ENCODE measurements at places on chromosomes 11 and 22.

DNA sequence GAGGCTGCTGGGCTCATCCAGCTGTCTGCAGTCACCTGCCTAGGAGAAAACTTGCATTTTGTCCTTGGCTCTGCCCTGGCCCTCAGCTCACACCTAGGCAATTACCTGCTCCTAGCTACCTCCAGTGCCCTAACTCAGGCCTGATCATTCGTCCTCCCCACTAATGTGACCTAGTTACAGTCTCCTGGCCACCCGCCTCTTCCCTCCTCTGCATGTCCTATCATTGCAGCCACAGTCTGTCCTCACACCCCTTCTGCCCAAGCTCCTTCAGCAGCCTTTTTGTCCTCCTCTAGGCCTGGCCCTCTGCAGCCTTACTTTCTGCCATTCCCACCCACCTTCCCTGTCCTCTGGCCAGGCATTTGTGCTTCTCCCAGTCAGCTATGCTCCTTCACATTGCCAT, 17.7 kb upstream of the CCDC134 start:
- no peak for DNase-seq

DNA sequence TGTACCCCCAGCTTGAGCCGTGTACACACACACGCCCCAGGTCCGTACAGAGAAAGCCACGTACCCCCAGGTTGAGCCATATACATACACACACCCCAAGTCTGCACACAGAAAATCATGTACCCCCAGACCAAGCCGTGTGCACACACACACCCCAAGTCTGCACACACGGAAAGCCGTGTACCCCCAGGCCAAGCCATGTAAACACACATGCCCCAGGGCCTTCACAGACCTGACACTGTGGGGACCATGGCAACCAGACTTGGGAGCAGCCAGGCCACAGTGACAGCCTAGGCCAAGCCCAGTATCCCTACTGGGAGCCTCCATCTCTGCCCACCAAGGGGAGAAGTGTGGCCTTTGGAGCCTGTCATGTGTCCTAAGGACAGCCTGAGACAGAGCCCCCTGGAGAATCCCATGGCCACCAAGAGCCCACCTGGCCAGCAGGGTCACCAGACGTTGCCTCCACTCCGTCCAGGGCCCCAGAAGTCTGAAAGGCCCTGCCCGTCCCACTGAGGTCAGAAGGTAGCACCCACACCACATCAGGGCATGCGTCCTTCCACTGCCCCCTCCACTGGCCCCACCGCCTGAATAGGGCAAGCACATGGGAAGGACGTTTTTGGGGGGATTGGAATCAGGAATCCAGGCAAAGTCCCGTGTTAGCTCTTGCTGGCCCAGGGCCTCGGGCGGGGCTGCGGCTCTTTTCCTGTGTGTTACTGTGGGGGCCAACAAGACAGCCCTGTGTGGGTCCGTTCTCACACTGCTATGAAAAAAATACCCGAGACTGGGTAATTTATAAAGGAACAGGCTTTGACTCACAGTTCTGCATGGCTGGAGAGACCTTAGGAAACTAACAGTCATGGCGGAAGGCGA, 636.7 kb downstream of the TBC1D22A start:
- DNase-seq = no peak

GRCh38 chr11:125451400-125452124, 44.5 kb downstream of the FEZ1 start:
- DNase-seq = no peak

- peak; percentile 16 for DNase-seq
Measured at GRCh38 chr22:45553351-45554039, 50.8 kb downstream of the FBLN1 start.

DNA sequence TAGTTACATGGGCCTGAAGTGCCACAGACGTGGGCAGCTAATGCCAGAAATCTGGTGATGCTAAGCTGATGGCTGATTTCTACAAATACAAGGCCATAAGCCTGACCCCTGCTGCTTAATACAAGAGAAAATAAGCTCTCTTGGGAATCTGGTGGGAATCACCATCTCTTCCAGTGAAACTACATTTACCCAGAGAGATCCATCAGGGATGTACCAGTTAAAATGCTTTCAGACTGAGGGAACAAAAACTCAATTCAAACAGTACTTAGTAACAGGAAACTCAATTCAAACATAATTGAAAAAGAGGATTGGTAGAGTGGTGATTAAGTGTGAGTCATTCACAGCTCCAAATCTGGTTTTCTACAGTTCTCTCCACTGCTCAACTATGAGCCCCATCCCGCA, 1.7 kb upstream of the CAVIN3 start:
- no peak for DNase-seq

GRCh38 chr22:36691488-36691887, 12.1 kb downstream of the CACNG2 start:
- no peak for DNase-seq

GRCh38 chr11:83819931-83820549, 533.9 kb upstream of the CCDC90B start:
- no peak for DNase-seq

DNA sequence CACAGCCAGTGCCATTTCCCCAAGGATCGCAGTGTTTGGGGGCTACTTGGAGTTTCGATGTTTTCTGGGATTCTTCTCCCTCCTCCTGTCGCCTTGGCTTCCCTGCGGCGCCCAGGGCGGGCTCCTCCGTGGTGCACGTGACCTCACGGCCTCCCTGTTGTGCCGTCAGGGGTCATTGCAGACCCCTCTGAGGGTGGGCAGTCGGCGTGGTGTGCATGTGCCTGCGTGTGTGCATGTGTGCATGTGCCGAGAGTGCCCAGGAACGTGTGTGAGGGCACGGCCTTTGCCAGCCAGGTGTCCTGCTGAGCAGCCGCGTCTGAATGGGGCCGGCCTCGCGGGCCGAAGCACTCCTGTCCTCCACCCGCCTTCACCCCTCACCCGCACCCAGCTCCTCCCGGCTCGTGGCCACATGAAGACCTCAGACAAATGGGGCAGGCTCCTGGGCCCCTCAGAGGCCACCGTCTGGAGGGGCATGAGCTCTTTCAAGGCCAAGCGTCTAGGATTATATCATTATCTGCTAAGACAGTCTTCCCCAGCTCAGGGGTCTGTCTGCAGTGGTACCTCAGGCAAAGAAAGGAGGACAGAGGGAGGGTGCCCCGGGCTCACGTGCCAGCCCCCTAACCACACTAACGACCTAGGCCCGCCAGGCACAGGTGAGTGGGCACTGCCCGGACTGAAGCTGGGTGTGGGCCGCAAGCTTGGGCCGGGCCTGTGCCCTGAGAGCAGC, 9.4 kb upstream of the MRPL23 start:
- DNase-seq = no peak

DNA sequence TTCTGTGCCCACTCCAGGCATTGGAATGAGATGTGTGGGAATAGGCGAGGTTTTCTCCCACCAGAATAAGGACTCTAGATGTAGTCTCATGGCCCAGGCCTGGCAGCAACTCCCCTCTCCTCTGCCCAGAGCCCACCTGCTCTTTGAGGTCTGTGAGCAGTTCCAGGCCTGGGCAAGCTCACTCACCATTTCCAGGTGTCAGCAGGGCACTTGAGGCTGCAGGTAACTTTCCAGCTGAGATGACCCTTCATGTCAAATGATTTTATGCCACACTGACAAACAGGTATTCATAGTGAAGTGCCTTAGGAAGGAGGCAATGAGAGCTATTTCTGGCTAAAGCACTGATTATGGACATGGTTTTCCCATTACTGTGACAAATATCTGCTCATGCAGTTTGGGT, 123.3 kb upstream of the CCDC90B start:
- DNase-seq = no peak

- DNase-seq = no peak
Measured at GRCh38 chr11:100578831-100579311, 108.2 kb upstream of the ARHGAP42 start.

DNA sequence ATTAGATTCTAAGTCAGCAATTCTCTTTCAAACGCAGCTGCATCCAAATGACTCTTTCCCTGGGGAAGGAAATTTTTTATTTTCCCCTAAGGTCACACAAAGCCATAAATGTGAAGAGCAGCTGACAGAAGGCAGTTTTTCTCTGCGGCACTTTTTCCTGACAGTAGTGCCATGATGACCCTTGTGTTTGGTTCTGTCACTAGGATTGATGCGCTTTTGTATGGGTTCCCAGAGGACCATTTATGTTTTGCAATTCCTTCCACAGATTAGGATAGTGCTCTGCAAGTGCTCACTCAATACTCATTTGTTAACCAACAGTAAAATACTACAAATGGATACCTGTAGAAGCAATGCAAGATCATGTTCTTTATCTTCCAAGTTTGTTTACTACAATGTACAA, 359.6 kb upstream of the CTSC start:
- DNase-seq = no peak

- DNase-seq = no peak
Measured at GRCh38 chr11:45399166-45399565, 113.0 kb upstream of the SYT13 start.

DNA sequence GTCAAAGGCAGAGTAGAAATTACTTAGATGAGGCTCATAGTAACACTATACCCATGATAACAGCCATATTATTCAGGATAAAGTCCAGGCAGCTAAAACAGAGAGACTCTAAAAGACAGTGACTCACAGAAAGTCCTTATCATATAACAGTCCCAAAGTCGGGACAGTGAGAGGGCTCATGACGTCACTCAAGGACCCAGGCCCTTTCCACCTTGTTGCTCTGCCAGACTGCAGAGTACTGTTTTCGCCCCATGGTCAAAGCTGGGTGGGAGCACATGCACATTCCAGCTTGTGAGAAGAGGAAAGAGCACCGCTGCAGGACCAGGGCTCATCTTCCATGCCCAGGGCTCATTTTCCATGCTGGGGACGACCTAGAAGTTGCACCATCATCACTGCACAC, 29.4 kb upstream of the NUP50 start:
- DNase-seq = no peak

DNA sequence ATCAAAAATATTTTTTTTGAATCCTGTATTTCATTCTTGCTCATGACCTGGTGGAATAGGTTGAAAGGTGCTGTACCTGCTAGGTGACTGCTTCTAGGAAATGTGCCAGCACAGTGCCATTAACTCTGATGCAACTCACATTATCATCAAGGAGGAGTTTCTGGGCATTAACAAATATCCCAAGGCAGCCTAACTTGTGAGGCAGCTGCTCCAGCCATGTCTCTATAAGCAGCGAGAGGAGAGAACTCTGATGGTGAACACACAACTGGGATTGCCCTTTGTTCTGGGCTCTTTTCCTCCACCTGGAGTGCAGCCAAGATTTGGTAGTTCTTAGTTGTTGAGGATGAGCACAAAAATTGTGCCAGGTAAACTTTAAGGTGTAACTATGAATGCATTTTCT, 25.6 kb downstream of the HEPHL1 start:
- no peak for DNase-seq

- DNase-seq = no peak
Measured at GRCh38 chr11:107102692-107103477, 84.6 kb upstream of the GUCY1A2 start.

DNA sequence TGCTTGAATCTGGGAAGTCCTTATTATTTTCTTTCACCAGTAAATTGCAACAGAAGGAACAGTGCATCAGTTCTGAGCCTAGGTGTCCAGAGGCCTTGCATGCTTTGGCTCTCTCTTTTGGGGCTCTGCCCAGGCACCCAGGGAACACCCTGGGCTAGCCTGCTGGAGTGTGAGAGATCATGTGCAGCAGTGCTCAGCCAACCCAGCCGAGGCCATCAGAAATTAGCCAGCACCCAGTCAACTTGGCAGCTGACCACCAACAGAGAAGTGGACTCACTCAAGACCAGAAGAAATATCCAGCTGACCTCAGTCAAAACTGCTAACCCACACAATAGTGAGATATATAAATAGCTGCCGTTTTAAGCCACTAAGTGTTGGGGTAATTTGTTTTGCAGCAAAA, 11.2 kb upstream of the P4HA3 start:
- DNase-seq = no peak

- no peak for DNase-seq
Measured at GRCh38 chr22:48579928-48580309, 1247.8 kb downstream of the BRD1 start.

- DNase-seq = no peak
Measured at GRCh38 chr11:44865866-44866272, 84.8 kb downstream of the TP53I11 start.

- no peak for DNase-seq
Measured at GRCh38 chr11:11982975-11983374, 25.5 kb downstream of the DKK3 start.

- no peak for DNase-seq
Measured at GRCh38 chr11:86632499-86633269, 39.7 kb downstream of the ME3 start.

- no peak for DNase-seq
Measured at GRCh38 chr11:20608934-20609333, 9.5 kb downstream of the SLC6A5 start.

DNA sequence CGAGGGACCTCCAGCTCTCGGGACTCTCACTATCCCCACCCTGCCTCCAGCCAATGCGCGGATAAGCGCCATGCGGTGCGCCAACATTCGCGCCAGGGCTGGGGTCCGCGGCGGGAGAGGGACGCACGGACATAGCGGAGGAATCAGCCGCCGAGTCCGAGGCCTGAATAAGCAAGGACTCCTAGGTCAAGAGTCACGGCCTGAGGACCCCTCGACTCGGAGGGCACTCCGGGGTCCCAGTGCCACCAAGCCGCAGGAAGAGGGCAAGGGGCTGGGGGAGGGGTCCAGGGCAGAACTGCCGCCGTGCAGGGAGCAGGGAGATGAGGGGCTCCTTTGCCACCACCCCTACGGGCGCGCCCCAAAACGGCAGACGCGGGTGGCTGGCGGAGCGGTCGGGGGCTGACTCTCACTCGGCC, 552 bp downstream of the DSCAML1 start:
- no peak for DNase-seq

DNA sequence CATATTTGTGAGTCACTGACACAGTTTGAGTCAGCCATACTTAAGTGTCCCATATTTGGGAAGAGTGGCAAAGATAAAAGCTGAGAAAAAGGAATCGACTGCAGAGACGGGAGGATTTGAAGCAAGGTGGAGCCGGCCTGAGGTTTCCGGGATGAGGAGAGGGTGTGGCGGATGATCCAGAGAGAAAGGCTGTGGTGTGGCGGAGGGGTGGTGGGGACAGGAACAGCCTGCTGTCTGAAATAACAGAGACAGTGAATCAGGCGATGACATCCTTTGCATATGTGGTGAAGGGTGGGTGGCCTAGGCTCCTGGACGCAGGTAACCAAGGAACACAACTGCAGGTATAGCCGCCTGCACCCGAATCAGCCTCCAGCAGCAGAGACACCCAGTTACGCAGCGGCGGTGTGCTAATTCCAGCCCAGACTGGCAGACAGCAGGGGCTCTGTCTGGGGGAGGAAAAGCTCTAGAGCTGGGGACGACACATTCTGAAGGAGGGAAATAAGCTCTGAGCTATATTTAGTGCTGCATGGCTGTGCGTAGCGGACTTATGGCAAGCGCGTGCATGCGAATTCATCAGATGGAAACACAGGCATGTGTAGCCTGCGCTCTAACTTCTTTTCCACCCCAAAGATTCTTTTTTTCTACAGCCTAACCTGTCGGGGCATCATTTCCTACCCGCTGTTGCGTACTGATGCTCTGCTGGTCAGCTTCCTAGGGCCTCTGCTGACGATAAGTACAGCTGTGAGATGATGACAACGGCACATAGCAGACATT, 62.7 kb upstream of the BARX2 start:
- DNase-seq = no peak

DNA sequence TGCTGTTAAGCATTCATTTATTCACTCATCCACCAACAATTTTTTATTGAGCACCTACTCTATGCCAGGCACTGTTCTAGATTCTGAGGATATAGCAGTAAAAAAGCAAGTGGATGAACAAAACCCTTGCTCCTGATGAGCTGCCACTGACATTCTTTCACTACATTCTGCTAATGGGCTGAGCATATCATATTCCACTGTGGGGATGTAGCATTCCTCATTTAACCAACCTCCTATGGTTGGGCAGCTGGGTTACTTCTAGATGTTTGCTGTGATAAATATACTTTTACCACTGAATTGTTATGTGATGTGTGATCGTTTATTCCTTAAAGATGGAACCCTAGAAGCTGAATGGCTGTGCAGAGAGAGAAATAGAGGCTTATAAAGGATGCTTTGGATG, 176.9 kb downstream of the MN1 start:
- no peak for DNase-seq
